Thoracic aorta (tissue), 2 donors: ENCODE measurements at places on chromosomes 3 and 15.
A peak's percentile ranks its signal among the peaks of the same experiment; 100 is the strongest.

GRCh38 chr15:38024293-38025091 is 90.1 kb downstream of the TMCO5A start:
- H3K4me3 ChIP-seq: no peak overlapping the region
- no peaks in the 10 kb centered on the region for H3K27me3 ChIP-seq
- H3K27ac ChIP-seq: no peak overlapping the region
- no peaks in the 10 kb centered on the region for H3K4me1 ChIP-seq
- no peak for DNase-seq

GRCh38 chr3:165854696-165855095 is 17.5 kb upstream of the BCHE start:
- no peak overlapping the region for H3K4me3 ChIP-seq
- no peak overlapping the region for H3K27ac ChIP-seq
- no peaks in the 10 kb centered on the region for H3K27me3 ChIP-seq
- H3K36me3 ChIP-seq: no peaks in the 10 kb centered on the region

DNA sequence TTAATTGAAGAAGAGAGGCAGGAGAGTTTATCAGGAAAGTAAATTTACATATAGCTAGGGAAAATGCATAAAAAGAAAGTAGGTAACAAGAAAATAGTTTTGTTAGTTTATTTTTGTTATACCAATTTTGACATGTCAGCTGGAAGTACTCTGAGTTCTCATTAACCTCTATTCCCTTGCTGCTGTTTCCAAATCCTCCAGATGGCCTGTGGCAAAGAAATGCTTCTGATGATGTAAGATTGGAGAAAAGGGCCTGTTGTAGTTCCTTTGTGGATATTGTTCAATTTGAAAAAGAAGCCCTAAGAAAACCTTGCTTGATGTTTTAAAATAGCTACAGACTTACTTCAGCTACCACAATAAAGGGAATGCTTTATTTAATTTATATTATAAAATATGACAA is 192.9 kb upstream of the SLITRK3 start:
- no peaks in the 10 kb centered on the region for H3K4me1 ChIP-seq
- no peak for DNase-seq
- no peaks in the 10 kb centered on the region for H3K36me3 ChIP-seq
- no peak overlapping the region for H3K27ac ChIP-seq

- DNase-seq: no peak
- no peak overlapping the region for H3K4me3 ChIP-seq
- H3K27me3 ChIP-seq: no peaks in the 10 kb centered on the region
- H3K4me1 ChIP-seq: no peaks in the 10 kb centered on the region
Observed at GRCh38 chr3:139425745-139426400, 36.4 kb upstream of the COPB2 start.

- no peaks in the 10 kb centered on the region for H3K4me1 ChIP-seq
- DNase-seq: no peak
- H3K4me3 ChIP-seq: peak overlapping the region; percentile 33
- H3K27ac ChIP-seq: no peak overlapping the region
- H3K27me3 ChIP-seq: no peaks in the 10 kb centered on the region
Observed at GRCh38 chr3:46538803-46539442, 27.2 kb downstream of the LRRC2 start.

DNA sequence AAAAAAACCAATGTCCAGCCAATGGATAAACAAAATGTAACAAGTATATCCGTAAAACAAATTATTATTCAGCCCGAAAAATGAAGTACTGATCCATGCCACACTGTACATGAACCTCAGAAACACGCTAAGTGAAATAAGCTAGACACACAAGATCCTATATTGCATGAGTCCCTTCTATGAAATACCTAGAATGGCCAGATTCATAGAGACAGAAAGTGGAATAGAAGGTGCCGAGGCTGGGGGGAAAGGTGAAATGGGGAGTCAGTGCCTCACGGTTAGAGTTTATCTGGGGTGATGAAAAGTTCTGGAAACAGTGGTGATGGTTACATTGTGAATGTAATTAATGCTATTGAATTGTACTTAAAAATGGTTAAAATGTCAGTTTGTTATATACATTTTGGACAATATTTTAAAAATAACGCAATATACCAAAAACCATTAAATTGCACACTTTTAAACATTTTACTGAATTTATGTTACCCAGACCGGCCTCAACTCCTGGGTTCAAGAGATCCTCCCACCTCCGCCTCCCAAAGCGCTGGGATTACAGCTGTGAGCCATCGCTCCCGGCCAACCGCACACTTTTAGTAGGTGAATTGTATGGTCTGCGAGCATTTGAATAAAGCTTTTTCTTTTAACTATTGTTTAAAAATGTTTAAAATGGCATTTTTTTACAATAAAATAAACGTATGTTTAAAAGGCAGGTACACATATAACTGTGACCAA is 2.1 kb downstream of the RNF168 start:
- peaks cover 30% of the 10 kb centered on the region for H3K4me1 ChIP-seq
- no peaks in the 10 kb centered on the region for H3K36me3 ChIP-seq
- no peak for DNase-seq
- H3K27ac ChIP-seq: peak overlapping the region; percentile 100
- H3K4me3 ChIP-seq: peak overlapping the region; percentile 91
